ENCODE measurements at places on chromosomes 2 and 18.

DNA sequence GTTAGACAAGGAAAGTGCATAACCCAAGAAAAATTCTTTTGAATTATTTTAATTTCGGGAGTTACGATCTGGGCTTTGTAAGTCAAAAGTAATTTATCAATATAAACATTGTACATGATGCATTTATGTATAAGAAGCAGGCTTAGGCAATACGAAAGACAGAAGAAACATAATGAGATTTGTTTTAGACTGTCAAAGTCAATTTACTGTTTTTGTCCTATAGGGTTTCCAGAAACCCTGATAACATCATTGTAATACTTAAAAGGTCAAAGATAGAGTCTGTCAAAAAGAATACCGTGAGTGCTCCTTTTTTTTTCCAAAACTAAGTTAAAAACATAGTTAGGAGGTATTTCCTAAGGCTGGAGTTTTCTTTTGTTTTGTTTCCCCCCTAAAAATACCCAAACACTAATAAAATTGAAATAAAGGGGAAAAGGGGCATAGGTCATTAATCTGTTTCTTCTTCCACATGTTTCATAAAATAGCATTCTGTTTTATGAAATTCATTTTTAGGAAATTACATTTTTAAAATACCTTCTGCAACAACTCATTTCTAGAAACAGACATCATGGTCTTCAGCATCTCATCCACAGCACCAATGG is 16.1 kb downstream of the C1D start:
- no peak overlapping the region for H3K27ac ChIP-seq
- H3K4me1 ChIP-seq, result no peaks in the 10 kb centered on the region
- DNase-seq, result no peak
- H3K4me3 ChIP-seq, result no peak overlapping the region
- no peaks in the 10 kb centered on the region for H3K36me3 ChIP-seq

- no peaks in the 10 kb centered on the region for H3K27me3 ChIP-seq
- peak; percentile 19 for DNase-seq
- H3K4me1 ChIP-seq, result peaks cover 32% of the 10 kb centered on the region
- H3K4me3 ChIP-seq, result no peak overlapping the region
- no peaks in the 10 kb centered on the region for H3K36me3 ChIP-seq
- H3K27ac ChIP-seq, result no peak overlapping the region
Observed at GRCh38 chr2:207254591-207255464, 89.1 kb upstream of the KLF7 start.

DNA sequence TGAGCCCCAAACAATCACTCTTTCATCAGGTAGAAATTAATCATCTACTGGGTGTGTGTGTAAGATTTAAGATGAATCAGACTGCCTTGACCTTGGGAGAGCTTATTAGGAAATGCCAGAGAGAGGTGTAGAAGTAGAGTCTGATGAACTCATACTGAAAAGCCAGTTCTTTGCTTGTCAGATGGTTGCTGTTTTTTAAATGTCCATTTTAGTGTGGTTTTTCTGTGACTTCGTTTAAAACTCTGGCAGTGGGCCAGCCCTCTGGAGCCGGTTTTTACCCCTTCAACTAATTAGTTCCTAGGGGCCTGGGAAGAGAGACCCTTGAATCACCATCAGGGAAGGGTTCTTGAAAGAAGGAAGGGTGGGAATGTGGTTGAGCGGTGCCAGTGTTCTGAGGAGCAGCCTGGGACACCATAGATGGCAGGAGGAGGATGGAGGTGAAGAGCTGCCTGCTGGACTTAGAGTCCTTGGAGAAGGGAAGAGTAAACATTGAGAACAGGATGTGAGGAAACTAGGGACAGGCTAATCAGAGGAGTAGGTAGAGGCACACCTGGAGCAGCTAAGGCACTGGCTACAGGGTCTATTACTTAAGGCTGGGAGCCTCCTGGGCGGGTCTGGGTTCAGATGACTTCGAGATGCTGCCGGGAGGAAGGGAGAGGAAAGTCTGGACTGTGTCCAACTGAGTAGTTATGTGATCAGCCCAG is 66.1 kb downstream of the LRRFIP1 start:
- peak overlapping the region; percentile 95 for H3K4me3 ChIP-seq
- peaks cover 84% of the 10 kb centered on the region for H3K4me1 ChIP-seq
- no peaks in the 10 kb centered on the region for H3K36me3 ChIP-seq
- peak overlapping the region; percentile 64 for H3K27ac ChIP-seq

DNA sequence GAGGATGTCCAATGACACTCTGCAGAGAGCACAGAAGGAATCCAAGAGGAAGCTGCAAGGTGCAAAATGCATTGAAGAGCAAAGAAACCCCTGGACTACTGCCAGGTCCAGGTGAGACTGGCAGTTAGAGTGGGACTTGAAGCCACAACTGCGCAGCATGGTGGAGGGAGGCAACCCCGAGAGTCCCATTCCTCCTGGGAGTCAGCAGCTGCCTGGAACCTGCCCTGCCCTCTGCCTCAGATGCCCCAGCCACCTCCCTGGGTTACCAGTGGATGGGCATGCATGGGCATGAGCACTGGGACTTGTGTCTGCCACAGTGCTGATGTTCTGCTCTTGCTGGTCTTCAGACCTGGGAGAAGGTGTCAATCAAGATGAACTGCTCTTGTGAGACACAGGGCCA is 43.2 kb downstream of the ANKMY1 start:
- no peak overlapping the region for H3K4me3 ChIP-seq
- H3K36me3 ChIP-seq, result no peaks in the 10 kb centered on the region
- no peak for DNase-seq
- no peak overlapping the region for H3K27ac ChIP-seq
- H3K27me3 ChIP-seq, result peaks cover 3% of the 10 kb centered on the region
- H3K4me1 ChIP-seq, result peaks cover 7% of the 10 kb centered on the region

All from heart left ventricle (tissue), 16 donors.